ENCODE measurements at places on chromosomes 1 and 21. TPM values are rescaled to one million over a fixed set of nuclear protein-coding genes. Genes with fewer than 3 reads are reported as not detected.
A peak's percentile ranks its signal among the peaks of the same experiment; 100 is the strongest.

The PCAT6 gene
- polyA plus RNA-seq = 2.7 TPM

The ATP13A2 gene
- 22.7 TPM for polyA plus RNA-seq

- DNase-seq = peak; percentile 87
Measured at GRCh38 chr1:54886724-54887664, at the start of gene DHCR24. Gene DHCR24, minus strand, starts transcription at chr1:54887195. Its CDS starts 76 bp downstream, at chr1:54887119.

DNA sequence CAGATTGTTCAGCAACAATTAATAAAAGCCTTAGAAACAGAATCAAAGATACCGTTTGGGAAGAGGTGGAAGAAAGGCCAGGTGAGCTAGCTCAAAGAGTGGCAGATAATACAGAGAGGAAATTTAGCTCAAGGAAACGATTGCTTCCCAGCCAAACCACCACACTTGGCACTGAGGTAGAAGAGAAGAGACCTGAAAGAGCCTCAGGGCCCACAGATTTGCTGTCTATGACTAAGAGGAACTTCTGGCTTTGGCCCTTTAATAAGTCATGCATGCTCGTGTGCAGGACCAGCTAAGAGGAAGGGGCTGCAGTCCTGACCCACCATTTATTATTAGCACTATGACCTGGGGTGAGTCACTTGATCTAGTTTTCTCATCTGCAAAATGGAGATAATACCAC, 72.8 kb upstream of the BCL10 start:
- DNase-seq = no peak

DNA sequence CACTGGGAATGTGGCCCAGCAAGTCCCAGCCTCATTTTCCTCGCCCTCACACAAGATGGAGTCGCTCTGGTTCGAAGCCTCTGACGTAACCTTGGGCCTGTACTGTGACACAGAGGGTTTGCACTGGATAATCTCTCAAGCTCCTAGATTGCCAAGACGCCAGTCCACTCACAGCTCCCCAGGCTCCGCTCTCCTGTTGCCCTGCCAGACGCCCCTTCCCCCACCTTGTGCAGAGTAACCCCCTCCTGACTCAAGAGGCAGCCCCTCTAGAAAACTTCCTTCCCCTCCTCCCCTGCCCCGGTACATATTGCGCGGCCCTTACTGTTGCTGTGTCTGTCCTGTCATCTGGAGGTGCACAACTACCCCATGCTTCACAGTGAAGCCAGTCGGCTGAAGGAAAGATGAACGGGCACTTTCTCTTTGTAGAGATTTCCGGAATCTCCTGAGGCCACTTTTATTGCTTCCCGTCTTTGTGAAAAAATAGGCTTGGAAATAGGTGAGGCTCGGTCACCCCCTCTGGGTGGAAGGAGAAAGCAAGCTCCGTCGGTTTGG, 981 bp upstream of the KIAA1614 start:
- DNase-seq = no peak

- no peak for DNase-seq
Measured at GRCh38 chr1:185533596-185533995, 200.6 kb upstream of the HMCN1 start.

- peak; percentile 79 for DNase-seq
Measured at GRCh38 chr1:192489748-192490147, 85.8 kb upstream of the RGS1 start.

GRCh38 chr21:39663742-39664492, 51.2 kb downstream of the B3GALT5 start:
- no peak for DNase-seq

DNA sequence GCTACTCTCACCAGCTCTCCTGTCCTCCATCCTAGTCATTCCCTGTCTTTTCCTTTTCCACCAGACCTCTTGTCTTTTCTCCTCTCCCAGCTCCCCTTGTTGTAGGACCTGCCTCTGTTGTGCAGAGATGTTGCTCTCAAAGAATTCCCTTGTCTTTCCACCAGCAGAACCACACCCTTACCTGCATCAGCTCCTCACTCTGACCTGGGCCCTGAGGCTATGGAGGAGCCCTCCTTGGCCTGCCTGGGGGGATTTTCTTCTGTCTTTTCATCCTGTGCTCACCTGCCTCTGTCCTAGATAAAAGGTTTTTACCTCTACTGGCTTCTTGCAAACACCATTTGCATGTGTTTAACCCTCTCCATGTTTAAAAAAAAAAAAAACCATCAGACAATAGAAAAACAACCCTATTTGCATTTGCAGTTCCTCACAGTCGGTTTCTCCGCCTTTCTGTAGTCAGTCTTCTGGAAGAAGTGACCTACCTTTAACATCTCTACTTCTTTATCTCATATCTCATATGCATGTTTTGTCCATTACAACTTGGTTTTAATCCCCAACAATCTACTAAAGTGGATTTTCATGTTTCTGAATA, 12.1 kb downstream of the FCRL5 start:
- no peak for DNase-seq

Measured in hindlimb muscle (tissue), 1 donor.